ENCODE measurements at places on chromosomes 5 and 9.

GRCh38 chr5:65264420-65264819 is 217.3 kb downstream of the ADAMTS6 start:
- no peak for DNase-seq

GRCh38 chr5:1921711-1922110 is 39.0 kb upstream of the IRX4 start:
- no peak for DNase-seq

DNA sequence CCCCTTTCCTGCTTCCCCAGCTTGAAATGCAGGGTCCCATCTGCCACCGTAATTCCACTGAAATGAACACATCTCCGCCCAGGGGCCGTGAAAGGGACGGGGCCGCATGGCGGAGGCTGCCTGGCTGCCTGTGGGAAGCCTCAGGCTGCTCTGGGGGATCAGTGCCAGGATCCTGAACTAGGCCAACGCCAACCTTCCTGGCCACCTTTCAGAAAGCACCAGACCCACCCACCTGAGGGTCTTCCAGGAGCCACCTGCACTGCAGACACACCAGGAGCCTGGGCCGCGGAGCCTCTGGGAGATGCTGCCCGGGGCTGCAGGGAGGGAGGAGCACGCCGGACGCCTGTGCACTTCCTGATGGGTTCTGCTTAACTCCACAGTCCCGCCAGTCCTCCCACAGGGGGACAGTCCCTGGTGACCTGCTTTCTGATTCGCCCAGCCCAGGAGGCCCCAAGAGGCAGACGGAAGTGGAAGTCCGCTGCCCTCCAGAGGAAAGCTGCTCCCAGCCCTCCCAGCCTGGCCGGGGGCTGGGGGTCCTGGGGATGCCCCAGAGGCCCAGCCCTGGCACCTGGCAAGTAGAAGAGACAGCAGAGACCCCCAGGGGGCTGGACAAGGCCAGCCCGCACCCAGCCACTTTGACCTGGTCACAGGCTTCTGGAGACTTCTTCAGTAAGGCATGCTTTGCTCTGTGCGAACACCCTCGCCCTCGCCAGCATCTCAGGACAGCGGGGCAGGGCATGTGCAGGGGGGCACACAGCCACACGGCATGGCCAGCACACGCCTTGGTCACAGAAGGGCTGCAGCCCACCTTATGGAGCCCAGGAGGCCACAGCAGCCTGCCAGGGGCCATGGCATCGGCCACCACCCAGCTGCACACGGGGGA is at the start of gene CARD9:
TSS of gene CARD9 (minus strand) at position 370 of the 883 bp plus-strand sequence. CDS start 1,591 bp downstream, outside the sequence.
- DNase-seq, result no peak

- no peak for DNase-seq
These were observed 18.3 kb downstream of the PARP8 start for GRCh38 chr5:50684721-50685120.
